ENCODE measurements at places on chromosomes 6 and 20. TPM values are rescaled to one million over a fixed set of nuclear protein-coding genes. Genes with fewer than 3 reads are reported as not detected.

RAET1L gene
- polyA plus RNA-seq, result 1.9 TPM

PTPRA gene
- polyA plus RNA-seq, result 20.7 TPM

ECT2L gene
- not detected for polyA plus RNA-seq

SIRPB2 gene
- polyA plus RNA-seq, result 0.43 TPM

CGAS gene
- polyA plus RNA-seq, result 2.1 TPM

CCNC gene
- polyA plus RNA-seq, result 53.5 TPM

KCNG1 gene
- 10.5 TPM for polyA plus RNA-seq

SLC17A9 gene
- polyA plus RNA-seq, result 0.29 TPM

AIF1 gene
- not detected for polyA plus RNA-seq

VARS2 gene
- polyA plus RNA-seq, result 18.1 TPM

SERINC1 gene
- 27.6 TPM for polyA plus RNA-seq

HDGFL1 gene
- not detected for polyA plus RNA-seq

SS18L1 gene
- 3.6 TPM for polyA plus RNA-seq

DEFB124 gene
- not detected for polyA plus RNA-seq

DUSP15 gene
- polyA plus RNA-seq, result not detected

GCNT2 gene
- polyA plus RNA-seq, result 0.84 TPM

LY6G6C gene
- polyA plus RNA-seq, result 0.28 TPM

NKX2-2 gene
- polyA plus RNA-seq, result not detected

TRIM40 gene
- polyA plus RNA-seq, result not detected

SLC17A1 gene
- not detected for polyA plus RNA-seq

TAAR2 gene
- polyA plus RNA-seq, result not detected
